GM23248 (cell line): ENCODE measurements at places on chromosomes 2 and 18. TPM values are rescaled to one million over a fixed set of nuclear protein-coding genes. Genes with fewer than 3 reads are reported as not detected.
A peak's percentile ranks its signal among the peaks of the same experiment; 100 is the strongest.

Gene ARHGAP15
- polyA plus RNA-seq: 0.10 TPM in 1 of 2 replicates, not detected in the other

DNA sequence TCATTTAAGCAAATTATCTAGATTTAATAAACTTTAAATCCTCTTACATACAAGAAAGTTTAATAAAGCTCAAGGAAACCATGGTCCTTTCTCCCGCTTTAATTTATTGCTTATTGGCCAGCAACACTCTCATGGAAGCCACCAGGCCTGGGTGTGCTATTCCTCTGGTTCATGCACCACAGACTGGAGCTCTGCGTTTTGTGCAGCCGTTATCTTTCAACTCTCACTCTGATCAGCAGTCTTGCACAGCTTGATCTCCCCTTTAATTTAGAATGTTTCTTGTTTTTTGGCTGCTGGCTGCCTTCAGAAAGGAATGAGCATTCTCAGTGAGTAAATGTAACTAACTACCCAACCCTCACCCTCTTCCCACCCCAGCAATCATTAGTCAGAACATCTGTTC is 318.7 kb downstream of the MEIS1 start:
- no peak for DNase-seq

GRCh38 chr2:15271941-15272542 is 289.1 kb downstream of the NBAS start:
- DNase-seq: peak; percentile 38

DNA sequence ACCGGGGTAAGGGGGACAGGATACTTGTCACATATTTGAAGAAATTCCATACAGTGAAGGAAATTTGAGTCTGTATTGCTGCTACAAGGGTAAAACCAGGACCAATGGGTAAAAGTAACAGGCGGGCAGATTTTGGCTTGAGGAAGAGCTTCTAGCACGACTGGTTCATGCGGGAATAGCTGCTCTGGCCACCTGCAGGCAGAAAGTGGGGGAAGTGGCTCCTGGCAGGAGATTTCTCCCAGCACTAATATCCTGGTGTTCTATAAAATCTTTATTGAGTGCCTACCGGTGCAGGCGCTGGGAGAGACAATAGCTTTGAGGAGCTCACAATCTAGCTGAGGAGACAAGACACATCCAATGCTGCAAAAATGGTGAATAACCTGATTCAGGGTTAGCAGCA is 198.5 kb downstream of the LOXHD1 start:
- DNase-seq: no peak

DNA sequence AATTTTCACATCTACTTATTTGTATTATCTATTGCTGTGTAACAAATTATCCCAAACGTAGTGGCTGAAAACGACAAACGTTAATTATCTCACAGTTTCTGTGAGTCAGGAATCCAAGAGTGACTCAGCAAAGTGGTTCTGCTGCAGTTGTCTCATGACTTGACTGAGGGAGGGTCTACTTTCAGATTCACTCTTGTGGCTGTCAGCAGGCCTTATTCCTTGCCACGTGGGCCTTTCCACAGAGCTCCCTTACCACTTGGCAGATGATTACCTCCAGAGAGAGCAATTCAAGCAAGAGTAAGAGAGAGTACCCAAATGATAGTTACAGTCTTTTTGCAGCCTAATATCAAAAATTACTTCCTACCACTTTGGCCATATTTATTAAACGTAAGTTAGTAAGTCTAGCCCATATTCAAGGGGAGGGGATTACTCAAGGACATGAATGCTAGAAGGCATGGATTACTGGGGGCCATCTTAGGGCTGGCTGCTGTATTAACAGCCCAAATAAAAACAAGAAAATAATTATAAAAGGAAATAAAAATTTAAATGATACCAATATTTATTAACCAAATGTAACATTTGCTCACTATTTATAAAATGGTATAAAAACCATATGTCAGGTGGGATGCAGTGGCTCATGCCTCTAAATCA is 48.7 kb upstream of the NBEAL1 start:
- peak; percentile 50 for DNase-seq

Gene ALLC
- polyA plus RNA-seq: not detected in 2 replicates

Gene DYTN
- not detected in 2 replicates for polyA plus RNA-seq

- peak; percentile 14 for DNase-seq
These were observed 406.1 kb upstream of the NRP2 start for GRCh38 chr2:205276116-205276777.

Gene SLC11A1
- 0.13 and 0.16 TPM in 2 replicates for polyA plus RNA-seq

- DNase-seq: peak; percentile 97
These were observed 49.1 kb upstream of the DOCK10 start for GRCh38 chr2:225091336-225091735.
